ENCODE measurements at places on chromosomes 7 and 10.

DNA sequence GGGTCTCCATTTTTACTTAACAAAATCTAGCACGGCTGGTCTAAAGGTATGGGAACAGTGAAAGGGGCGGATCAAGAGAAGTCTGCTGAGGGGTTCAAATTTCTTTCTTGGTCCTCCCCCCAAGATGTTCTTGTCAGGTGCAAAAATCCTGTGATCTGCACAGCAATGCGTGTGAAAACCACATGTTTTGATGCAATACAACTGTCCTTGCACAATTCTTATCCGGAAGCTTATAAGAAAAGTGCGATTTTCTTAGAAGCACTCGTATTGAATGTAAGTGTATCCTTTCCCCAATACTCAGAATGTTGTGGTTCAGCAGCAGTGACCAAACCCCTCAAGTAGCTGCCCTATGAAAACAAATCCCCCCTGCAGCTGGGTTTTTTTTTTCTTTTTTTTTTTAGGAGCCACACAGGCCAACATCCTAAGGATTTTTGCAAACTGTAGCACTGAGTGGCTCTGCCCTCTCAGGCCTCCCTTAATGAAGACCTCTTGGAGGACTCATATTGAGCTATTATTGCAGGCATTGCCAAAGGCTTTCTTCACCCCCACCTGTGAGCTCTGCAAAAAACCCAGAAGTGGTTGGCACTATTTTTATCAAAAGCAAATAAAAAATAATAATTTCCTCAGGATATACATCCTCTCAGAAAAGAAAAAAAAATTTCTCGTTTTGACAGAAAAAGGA, 151.9 kb upstream of the ITGB1 start:
- DNase-seq = no peak

GRCh38 chr7:55343002-55343781, 21.9 kb upstream of the LANCL2 start:
- DNase-seq = no peak

GRCh38 chr7:150944066-150945042, 33.8 kb downstream of the KCNH2 start:
- DNase-seq = no peak

GRCh38 chr7:5424749-5425506, 1.3 kb upstream of the TNRC18 start:
- DNase-seq = no peak

GRCh38 chr10:103986360-103986759, 19.4 kb downstream of the SLK start:
- no peak for DNase-seq

DNA sequence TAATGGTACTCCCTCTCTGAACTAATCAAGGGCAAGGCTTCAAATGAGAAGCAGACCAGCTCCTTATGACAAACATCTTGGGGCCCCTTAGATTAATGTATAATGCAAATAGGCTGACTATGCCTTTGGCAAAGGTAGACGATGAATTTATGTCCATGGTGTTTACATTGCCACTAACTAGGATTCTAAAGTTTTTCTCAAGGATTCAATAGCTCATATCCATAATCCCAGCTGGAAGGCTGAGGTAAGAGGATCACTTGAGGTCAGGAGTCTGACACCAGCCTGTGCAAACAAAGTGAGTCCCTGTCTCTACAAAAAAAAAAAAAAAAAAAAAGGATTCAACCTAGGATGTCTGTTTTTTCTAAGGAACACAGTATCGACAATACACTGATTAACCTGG, 96.5 kb downstream of the ORC5 start:
- no peak for DNase-seq

- DNase-seq = no peak
Measured at GRCh38 chr7:81851413-81851812, 81.6 kb upstream of the HGF start.

- no peak for DNase-seq
Measured at GRCh38 chr10:24982319-24983112, 30.1 kb upstream of the PRTFDC1 start.

DNA sequence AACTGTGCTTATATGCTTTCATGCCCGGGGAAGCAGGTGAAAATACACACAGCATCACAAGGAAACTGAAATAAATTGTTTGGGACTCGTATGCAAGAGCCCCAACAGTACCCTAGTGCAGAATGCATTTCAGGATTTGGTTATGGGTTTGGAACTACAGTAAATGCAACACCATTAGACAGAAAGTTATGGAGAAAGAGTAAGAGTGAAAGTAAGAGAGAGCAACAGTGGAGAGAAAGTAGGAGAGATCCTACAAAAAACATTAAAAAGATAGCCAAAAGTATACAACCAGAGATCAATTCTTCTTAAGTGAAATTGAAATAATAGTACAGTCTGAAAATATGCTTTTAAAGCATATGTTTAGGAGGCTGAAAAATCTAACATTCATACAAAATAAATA, 231.1 kb downstream of the TFEC start:
- DNase-seq = no peak

DNA sequence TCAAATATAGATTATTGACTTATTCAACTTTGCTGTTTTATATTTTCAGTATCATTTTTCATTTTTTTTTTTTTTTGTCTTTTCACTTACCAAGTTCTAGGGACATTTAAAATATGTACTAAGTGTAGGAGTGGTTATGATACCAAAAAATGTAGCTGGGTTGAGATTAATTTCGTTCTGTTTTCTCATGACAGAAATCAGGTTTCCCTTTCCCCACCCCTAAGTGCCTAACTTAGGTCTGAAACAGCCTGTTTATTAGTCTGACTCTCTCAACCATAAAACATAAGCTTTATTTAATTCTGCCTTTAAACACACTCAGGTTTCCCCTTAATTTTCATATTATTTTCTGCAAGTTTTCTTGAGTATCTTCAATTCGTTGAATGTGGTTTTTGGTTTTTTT, 22.1 kb downstream of the TMEM106B start:
- no peak for DNase-seq

DNA sequence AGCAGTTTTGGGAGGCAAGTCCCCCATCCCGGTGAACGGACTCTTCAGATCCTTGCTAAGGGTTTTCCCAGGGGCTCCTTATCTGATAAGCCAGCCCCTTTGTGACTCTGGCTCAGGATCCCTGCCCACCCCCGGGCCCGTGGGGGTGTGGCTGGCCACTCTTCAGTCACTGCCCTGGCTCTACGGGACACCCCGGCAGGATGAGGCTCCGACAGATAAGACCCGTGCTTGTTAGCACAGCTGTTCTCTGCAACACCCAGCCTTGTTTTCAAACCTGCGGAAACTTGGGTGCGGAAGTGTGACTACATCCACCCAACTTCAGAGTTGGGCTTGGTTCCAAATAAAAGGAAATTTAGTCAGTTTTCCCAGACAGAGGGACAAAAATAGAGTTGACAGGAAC, 66.7 kb upstream of the PODXL start:
- DNase-seq = no peak

GRCh38 chr7:123131140-123131539, 68.6 kb downstream of the SLC13A1 start:
- DNase-seq = no peak
